ENCODE measurements at places on chromosomes 4 and X.

DNA sequence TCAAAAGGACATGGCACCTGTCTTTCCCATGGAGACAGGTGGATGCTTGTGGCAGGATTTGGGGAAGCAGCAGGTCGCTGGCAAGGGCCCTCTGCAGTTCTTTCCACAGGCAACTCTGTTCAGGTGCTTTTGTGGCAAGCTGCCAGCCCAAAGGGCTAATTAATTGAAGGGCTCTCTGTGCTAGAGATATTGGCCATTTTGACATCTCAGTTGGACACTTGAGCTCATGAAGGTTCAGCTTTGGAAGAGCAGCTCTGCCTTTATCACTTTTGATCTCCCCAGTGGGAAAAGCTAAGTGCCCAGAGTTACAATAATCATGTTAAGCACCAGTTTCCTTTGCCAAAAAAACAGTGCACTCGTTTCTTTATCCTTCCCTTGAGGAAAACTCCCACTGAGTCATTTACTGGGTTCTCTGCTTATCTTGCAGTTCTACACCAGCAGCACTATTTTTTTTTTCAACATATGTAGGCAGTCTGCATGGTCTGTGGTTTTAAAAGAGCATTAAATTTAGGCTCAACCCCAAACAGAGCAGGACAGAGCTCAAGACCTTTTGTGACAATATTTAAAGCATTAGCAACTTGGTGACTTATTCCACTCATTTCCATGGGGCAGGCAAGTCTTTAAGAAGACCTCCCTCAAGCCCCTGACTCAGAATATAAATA, 336.4 kb upstream of the RASGEF1B start:
- DNase-seq: no peak

DNA sequence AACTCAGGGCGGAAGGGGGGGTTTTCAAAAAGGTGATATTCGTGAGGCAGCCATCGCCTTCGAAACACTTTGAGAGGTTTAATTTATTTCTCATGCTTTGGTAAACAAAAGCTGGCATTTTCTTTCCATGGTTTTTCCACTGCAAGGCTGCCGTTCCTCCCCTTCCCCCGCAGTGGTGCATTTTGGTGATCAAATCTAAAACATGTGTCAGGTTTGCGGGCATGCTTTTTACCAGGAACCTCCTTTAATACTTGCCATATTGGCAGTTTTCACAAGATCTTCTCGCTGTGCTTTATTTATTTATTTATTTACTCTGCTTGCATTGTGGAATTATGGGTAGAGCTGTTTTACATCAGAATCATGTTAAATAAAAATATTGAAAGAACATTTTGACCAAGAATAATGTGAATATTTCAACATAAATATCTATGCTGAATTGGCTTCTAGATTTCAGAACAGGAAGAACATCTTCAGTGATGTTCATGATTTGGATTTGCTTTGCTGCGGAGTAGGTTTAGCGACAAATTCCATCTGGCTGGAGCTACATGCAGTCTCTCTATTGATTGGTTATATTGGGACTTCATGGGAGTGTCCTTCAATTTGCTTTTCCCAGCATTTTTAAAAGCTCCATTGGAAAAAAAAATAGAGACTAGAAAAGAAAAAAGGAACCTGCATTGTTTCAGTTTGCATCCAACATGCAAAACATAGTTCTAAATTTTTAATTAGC, 54.4 kb downstream of the STOX2 start:
- DNase-seq: no peak

DNA sequence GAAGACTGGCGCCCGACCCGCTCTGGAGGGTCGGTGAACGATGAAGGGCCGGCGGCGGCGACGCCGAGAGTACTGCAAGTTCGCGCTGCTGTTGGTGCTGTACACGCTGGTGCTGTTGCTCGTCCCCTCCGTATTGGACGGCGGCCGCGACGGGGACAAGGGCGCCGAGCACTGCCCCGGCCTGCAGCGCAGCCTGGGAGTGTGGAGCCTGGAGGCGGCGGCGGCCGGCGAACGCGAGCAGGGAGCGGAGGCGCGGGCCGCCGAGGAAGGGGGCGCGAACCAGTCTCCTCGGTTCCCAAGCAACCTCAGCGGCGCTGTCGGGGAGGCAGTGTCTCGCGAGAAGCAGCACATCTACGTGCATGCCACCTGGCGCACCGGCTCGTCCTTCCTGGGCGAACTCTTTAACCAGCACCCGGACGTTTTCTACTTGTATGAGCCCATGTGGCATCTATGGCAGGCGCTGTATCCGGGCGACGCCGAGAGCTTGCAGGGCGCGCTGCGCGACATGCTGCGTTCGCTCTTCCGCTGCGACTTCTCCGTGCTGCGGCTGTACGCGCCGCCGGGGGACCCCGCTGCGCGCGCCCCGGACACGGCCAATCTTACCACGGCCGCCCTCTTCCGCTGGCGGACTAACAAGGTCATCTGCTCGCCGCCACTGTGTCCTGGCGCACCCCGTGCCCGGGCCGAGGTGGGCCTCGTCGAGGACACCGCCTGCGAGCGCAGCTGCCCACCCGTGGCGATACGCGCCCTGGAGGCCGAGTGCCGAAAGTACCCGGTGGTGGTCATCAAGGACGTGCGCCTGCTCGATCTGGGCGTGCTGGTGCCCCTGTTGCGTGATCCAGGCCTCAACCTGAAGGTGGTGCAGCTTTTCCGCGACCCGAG, 568 bp downstream of the CHST7 start:
- no peak for DNase-seq

DNA sequence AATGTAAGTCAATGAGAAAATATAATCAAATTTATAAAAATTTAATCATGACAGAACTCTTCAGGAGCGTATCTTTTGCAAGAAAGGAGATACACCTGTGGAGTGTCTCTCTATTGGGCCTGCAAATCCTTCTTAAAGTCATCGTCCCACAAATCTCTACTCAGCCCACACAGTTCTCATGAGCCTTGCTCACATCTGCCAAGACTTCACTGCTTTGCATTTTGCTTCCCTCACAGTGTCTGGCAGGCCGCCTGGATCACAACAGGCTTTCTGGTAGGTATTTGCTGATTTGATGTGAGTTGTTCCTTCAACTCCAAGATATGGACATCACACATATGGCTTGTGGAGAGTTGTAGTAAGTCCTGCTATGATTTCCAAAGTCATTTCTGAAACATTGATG, 183.1 kb upstream of the ARX start:
- DNase-seq: no peak

GRCh38 chr4:80361329-80361900, 25.9 kb downstream of the CFAP299 start:
- DNase-seq: no peak

- no peak for DNase-seq
These were observed 85.9 kb upstream of the FAM47A start for GRCh38 chrX:34218063-34218462.

DNA sequence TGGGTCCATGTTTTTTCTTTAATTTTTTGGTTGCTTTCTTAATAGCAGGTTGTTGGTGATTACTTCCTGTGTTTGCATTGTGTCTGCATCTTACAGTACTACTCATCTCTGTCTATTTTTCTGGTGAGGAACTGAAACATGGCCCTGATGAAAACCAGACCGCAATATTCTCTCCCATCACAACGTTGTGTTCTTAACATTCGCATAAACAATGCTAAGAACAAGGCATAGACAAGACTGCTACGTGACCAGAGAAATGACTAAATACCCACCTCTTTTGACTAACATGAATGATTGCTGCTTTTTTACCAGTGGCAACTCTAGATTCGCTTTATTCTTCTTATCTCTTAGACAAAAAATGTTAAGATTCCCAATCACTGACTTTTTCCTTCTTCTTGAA, 179.1 kb downstream of the GC start:
- no peak for DNase-seq

- DNase-seq: no peak
These were observed 35.4 kb upstream of the SORCS2 start for GRCh38 chr4:7156761-7157488.

- no peak for DNase-seq
These were observed 37.5 kb downstream of the PGRMC1 start for GRCh38 chrX:119273420-119274192.

All from NK-92 treated with Interleukin-12 subunit alpha and Interleukin-12 subunit beta, amount 100 ng/mL, for 24 hours (cell line).